AG10803 (cell line): ENCODE measurements at places on chromosomes 2 and 18.

DNA sequence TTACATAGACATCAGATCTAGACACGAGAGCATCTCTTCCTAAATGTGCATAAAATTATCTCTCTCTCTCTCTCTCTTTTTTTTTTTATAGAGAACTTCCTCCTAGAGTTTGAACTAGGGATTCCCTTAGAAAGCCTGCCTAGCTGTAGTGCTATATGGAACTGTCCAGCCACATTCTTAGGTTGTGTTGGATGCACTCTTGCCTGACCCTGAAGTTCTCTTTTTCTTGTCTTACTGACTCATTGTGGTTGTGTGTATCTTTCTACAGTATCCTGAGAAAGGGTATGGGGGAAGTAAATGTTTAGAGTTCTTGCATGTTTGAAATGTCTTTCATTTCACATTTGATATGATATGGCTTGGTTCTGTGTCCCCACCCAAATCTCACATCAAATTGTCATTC, 368.2 kb downstream of the CDH2 start:
- DNase-seq = no peak

DNA sequence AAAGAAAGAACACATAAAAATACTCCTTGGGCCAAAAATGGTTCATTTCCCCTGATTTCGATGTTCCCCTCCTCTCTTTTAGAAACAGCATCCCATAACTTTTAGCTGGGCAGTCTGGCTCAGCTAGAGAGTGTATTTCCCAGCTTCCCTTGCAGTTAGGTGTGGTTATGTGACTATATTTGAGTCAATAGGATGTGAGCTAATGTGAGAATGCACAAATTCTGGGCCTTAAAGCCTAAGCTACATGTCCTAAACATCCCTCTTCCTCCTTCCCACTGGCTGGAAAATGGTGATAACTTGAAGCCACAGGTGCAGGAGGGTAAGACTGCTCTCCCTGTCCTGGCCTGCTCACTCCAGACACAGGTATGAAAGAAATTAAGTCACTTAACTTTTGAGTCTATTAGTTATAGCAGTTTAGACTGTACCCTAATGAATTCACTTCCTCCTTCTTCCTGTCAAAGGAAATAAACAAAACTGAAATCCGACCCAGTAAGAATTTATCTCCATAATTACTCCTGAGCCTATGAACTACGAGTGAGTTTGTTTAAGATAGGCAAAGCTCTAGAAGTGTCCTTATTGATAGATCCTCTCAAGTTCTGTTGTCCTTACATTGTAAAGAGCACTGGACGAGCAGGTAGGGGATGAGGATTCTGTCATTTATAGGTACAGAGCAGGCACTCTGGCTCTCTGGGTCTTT, 177.6 kb downstream of the MTX2 start:
- no peak for DNase-seq

DNA sequence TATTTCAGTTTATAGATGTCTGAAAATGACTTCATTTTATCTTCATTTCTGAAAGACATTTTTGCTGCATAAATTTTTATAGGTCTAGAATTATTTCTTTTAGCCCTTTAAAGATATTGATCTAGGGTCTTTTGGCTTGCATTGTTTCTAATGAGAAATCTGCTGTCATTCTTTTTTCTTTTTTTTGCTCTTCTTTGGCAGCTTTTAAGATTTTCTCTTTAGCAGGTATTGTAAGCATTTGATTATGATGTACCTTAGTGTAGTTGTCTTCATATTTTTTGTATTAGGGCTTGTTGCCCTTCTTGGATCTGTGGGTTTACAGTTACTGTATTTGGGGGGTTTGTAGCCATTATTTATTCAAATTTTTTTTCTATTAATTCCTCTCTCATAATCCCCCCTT, 66.0 kb upstream of the IL1R1 start:
- DNase-seq = no peak

DNA sequence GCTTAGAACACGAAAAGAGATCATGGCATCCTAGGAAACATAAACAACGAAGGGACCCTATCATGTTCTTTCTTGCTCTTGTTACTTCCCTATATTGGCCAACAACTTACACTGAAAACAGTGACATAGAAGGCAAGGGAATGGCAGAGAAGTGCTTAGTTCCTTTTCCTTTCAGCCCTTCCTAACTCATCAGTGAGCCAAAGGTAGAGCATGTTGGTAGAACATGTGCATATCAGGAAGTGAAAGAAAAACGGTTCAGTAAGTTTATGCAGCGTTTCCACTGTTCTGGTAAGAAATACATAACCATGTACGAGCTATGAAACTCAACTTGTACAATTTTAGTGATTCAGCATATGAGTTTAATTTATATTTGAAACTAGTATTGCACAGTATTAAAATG, 21.7 kb downstream of the AKAIN1 start:
- DNase-seq = no peak

DNA sequence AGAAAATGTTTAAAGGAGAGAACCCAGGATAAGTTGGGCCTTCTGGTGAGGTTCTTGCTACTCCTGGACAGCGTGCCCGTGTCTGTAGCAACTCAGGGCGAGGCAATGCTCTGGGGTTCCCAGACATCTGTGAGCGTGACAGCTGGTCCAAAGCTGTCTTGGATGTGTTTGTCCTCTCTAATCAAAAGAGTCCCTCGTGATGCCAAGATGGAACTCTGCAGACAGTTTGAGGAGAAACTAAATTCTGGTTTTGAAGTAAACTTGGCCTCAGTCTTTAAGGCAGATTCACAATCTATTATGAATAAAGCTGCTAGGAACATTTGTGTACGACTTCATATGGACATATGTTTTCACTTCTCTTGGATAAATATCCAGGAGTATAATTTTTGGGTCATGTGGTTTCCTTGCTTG, 47.3 kb downstream of the TMEM17 start:
- DNase-seq = peak; percentile 68

- DNase-seq = no peak
Observed at GRCh38 chr2:24919506-24920097, 435 bp downstream of the ADCY3 start.

DNA sequence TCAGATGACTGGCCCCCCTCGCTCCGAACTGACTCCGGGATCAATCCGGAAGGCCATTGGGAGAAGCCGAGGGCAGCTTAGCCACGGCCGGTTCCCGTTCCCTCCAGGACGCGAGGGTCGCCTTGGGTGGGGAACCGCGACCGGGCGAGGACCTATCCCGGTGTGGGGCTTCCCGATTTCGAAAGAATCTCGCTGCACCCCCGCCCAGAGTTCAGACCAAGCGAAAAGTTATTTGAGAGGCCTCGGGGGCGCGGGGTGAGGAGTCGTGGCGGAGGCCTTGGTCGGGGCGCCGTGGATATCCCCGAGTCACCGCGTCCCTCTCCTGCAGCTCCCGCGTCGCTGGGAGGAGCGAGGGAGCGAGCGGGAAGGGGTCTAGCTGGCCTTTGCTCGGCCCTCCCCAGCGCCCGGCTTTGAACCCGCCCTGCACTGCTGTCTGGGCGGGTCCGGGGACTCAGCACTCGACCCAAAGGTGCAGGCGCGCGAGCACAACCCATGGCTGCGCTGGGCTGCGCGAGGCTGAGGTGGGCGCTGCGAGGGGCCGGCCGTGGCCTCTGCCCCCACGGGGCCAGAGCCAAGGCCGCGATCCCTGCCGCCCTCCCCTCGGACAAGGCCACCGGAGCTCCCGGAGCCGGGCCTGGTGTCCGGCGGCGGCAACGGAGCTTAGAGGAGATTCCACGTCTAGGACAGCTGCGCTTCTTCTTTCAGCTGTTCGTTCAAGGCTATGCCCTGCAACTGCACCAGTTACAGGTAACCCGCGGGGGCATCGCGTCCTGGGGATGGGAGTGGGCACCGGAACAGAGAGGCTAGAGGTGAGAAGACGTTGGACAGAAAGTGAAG, at the start of gene CYP27A1:
CYP27A1 (plus strand) TSS at position 457 of the 837 bp plus-strand sequence; CDS start at position 493, 36 bp downstream.
- peak; percentile 23 for DNase-seq

- no peak for DNase-seq
Observed at GRCh38 chr18:11147371-11147951, 1.9 kb downstream of the PIEZO2 start.

- no peak for DNase-seq
Observed at GRCh38 chr2:233563663-233564430, 2.7 kb downstream of the USP40 start.

DNA sequence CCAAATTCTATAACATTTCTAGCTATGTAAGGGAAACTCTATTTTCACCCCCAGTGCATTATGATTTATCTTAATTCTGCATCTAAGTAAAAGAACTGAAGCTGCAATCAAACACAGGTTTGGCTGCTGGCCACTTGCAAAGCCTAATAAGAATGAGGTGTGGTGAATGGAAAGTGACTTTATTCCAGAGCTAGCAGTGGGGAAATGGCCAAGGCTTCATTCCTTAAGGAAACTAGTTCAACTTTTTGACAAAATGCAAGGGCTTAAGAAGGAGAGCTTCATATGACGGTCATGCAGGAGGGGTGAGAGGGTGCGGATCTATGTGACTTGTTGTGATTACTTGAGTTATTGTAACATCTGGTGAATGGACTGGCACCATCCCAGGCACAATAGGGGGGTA, 1802.0 kb downstream of the SUCLG1 start:
- no peak for DNase-seq

DNA sequence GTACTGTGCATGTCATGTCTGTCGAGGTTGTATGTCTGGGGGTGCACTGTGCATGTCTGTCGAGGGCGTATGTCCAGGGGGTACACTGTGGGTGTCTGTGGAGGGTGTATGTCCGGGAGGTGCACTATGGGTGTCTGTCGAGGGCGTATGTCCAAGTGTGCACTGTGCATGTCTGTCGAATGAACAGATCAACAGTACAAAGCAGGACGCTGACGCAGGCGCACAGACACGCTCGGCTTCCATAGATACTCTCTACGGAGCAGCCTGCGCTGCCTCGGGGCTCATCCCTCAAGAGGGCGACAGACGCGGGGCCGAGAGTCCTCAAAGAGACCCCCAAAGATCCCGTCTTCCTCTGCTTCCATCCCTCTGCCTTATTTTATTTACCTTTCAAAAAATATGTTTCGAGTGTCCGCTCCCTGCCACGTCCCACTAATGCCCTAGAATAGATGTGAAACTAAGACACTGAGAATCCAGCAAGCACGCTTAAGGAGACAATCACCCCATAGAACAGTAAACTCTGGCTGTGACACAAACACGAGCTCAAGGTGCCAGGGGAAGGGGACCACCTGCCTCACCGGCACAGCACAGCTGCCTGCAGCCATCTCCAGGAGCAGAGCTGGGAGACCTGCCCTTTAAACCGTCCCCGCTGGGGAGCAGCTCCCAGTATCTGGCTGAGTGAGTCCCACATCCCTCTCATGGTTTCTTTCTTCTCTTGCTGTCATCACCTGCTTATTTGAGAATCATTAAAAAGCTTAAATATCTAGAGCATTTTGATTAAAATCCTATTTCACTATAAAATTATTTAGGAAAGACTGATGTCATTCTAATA, 250.5 kb upstream of the MYT1L start:
- no peak for DNase-seq

DNA sequence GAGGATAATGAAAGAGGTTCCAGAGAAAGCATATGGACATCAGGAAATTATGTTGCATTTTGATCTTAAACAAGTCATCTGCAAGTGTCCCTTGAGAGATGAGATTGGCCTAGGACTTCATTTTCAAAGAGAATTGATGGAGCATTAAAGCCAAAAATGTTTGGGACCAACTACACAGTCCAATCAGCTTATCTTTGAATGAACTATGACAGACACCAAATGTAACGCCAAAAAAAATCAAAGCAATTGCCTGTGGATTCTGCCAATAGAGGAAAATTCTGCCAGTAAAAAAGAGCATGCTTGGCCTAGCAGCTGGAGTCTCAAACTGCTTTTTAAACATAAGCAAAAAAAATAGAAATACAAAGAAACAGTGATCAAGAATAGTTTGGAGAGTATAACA, 594.5 kb upstream of the CHAC2 start:
- DNase-seq = no peak

DNA sequence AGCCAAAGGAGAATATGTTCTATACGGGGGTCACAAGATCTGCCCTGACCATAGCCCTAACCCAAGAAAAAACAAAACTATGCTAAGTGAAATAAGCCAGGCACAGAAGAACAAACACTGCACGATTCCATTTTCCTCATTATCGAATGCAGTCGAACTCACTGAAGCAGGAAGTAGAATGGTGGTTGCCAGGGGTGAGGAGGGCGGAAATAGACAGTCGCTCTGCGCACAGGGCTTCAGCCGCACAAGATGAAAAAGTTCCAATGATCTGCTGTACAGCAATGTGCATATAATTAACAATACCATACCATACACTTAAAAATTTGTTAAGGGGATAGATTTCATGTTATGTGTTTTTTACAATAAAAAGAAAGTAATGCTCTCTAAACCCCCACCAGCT, 257.7 kb downstream of the TXNL1 start:
- DNase-seq = peak; percentile 57

DNA sequence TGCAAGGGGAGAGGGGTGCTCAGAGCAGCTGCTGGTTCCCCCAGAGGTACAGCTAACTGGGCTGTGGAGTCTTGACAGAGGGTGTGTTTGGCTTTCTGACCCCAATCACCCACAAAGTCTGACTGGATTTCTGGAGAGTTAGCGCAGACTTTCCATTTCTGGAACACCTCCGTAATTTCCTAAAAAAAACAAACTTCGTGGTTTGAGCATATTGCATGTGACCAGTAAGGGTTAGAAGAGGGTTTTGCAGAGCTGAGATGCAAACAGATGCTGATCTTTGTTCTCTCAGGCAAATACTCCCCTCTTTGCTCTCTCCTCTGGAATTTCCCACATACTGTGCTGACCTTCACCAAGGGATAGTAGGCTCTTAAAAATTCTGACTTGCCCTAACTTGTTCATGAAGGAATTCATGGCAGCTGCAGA, 44.5 kb upstream of the TMEM247 start:
- peak; percentile 48 for DNase-seq

- DNase-seq = no peak
Observed at GRCh38 chr2:68819556-68819955, 51.6 kb downstream of the BMP10 start.

DNA sequence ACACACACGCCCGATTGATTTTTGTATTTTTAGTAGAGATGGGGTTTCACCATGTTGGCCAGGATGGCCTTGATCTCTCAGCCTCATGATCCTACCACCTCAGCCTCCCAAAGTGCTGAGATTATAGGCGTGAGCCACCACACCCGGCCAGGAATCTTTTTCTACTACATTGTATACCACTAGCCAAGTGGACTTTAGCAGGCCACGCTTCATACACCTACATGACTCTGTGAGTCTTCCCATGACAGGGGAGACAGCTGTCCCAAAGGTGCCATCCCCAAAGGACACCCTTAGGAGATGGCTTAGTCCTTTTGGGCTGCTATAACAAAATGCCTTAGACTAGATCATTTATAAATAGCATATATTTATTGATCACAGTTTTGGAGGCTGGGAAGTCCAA, 32.8 kb downstream of the ERMN start:
- no peak for DNase-seq

- no peak for DNase-seq
Observed at GRCh38 chr18:41162191-41162590, 792.8 kb upstream of the PIK3C3 start.

GRCh38 chr2:16619576-16620245, 45.9 kb downstream of the CYRIA start:
- no peak for DNase-seq

GRCh38 chr2:20724500-20725053, 57.6 kb downstream of the GDF7 start:
- no peak for DNase-seq
